Activated T-cell treated with anti-CD3 and anti-CD28 coated beads, Interleukin-2, amount 50 U/mL, for 4 hours (primary cell): ENCODE measurements at places on chromosomes 6 and 20. TPM values are rescaled to one million over a fixed set of nuclear protein-coding genes. Genes with fewer than 3 reads are reported as not detected.

GRCh38 chr6:22827760-22828159, 258.4 kb downstream of the HDGFL1 start:
- DNase-seq, result no peak

DNA sequence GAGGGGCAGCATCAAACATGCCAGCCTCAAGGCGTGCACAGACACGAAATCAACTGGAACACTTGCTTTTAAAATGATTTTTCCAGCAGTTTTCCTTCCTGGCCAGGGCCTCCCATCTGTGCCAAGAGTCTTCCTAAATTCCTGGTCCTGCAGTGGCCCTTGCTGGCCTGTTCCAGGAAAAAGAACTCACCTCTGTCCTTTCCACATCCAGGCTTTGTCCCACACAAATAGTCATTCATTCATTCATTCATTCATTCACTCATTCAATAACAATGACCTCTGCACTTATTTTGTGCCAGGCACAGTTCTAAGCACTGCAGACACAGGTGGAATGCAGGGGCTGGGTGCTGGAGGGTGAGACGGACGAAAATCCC, 89.0 kb upstream of the CCDC167 start:
- no peak for DNase-seq

DNA sequence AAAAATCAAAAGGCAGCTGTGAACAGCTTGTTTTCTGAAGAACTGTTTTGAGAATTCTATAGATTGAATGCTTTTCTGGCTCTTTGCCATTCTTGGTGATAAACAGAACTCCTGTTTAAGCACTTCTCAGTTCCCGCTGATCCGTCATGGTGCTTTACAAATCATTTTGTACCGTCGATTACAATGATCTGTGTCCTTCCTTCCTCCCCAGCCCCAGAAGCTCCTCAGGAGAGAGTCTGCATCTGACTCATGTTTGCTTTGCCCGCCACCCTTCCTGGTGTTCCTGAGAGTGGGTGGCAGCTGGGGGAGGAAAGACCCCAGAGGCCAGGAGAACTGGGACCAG, 538.6 kb upstream of the MARCKS start:
- DNase-seq, result no peak

DNA sequence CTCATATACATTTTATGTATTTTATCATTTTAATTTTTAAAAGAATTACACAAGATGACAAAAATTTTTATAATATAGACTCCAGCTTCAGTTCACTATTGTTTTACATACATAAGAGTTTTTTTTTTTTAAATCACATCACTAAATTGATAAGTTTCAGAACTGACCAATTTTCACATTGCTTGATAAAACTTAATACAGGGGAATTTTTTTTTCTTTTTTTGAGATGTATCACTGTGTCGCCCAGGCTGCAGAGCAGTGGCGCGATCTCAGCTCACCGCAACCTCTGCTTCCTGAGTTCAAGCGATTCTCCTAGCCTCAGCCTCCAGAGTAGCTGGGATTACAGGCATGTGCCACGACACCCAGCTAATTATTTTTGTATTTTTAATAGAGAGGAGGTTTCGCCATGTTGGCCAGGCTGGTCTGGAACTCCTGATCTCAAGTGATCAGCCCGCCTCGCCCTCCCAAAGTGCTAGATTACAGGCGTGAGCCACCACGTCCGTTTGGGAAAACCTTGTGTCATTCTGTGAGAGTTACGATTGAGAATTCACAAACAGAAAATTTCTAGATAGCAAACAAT, 36.6 kb upstream of the BTN3A2 start:
- DNase-seq, result no peak

DNA sequence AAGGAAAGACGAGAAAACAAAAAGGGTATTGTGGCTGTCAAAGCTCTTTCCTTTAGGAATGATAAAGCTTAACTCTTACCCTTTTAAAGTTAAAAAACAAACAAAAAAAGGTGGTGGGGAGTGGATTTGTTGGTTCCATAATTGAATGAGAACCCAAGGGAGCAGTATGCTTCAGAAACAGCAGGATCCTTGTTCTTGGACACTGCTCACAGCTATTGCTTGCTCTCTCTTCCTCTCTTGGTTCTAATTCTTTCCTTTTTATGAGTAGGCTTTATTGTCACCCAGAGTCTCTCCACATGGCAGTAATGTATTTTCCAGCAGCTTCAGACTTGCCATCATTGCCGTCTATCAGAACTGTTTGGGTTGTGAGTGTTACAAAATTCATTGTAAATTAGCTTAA, 18.7 kb upstream of the ATRN start:
- no peak for DNase-seq

The DDX43 gene
- 0.27 TPM for total RNA-seq

The C6orf15 gene
- not detected for total RNA-seq

DNA sequence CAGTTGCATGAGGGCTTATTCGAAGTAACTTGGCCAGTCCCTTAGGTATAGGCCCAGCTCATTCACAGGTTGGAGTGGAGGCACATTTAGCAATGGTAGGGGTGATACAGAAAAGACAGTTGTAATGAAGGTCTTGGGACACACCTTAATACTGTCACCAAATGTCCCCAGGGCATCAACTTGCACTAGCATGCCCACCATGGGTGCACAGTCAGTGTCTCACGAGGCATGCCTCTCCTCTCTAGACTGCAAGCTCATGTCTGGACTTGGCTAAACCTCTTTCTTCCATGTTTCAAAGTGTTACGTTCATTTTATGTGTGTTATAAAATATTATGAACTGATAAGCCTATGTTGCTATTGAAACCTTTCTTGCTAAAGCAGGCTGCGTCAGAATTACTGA, 124.0 kb upstream of the ECI2 start:
- DNase-seq, result no peak

DNA sequence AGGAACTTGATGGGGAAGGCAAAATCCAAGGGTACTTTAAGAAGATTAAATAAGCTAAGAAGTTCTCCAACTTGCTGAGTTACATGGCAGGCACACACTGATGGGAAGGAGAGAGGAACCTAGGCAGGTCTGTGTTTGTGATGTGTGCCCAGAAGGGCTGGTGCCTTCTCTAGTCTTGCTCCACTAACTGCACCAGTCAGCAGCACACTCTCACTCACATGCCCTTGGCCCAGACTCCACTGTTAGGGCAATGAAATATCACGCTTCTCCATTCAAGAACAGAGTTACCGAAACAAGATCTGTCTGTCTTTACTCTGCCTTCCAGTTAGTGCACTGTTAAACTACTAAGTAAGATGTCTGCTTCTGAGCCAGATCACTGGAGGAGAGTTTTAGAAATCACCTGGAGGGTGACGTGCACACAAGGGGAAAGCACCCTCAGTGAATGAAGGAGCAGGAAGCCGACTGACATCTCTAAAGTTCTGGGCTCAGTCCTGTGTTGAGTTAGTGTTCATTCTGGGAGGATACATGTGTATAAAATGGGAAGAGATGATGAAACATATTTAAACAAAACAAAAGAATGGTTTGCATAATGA, 251.1 kb downstream of the FOXC1 start:
- no peak for DNase-seq

DNA sequence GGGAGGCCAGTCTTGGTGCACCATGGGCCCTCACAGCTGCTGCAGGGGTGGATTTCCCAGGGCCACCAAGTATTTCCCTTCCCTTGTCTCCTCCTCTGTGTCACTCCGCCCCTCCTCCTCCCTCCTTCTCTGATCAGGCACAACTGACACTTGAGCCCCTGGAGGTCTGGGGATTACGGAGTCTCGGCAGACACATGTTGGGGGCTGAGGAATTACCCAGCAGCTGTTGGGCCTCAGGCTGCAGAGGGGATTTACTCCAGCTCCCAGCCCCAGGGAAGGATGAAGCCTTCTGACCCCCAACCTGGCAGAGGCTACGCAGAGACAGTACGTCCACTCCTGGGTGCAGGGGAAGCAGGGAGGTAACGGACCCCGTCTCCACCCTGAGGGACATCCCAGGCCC, 420.5 kb upstream of the SULF2 start:
- DNase-seq, result no peak

GRCh38 chr6:130900913-130901312, 73.7 kb downstream of the SMLR1 start:
- DNase-seq, result no peak

The RBM12 gene
- 136 TPM for total RNA-seq

- no peak for DNase-seq
Observed at GRCh38 chr6:160519603-160520042, 144.5 kb downstream of the LPA start.

The HUS1B gene
- 1.8 TPM for total RNA-seq

DNA sequence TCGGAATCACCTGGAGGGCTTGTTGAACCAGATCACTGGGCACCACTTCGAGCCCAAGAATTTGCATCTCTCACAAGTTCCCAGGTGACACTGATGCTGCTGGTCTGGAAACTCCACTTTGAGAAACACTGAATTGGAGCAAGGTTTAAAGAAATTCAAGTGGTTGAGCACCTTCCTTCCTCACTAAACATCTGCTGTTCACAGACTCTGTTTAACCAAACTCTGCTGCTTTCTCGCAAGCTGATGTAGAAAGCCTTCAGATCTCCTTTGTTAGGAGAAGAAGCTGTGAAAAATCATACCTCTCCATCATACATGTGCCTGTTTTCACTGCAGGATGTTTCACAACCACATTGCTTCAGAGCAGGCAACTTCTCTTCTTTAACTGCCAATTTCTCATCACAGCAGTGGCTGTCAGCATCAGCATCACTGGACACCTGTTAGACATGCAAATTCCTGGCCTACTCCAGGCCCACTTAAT, 87.5 kb upstream of the TOP1 start:
- DNase-seq, result no peak

- DNase-seq, result no peak
Observed at GRCh38 chr6:163701762-163702161, 287.2 kb downstream of the QKI start.

The BPI gene
- total RNA-seq, result not detected

- DNase-seq, result no peak
Observed at GRCh38 chr6:17907406-17908229, 79.8 kb downstream of the KIF13A start.

- DNase-seq, result no peak
Observed at GRCh38 chr6:99014061-99014460, 66.3 kb upstream of the FBXL4 start.

The GPR6 gene
- total RNA-seq, result not detected

GRCh38 chr20:19370076-19371075, 157.9 kb downstream of the SLC24A3 start:
- no peak for DNase-seq

GRCh38 chr6:161216616-161217205, 57.1 kb downstream of the AGPAT4 start:
- DNase-seq, result no peak

DNA sequence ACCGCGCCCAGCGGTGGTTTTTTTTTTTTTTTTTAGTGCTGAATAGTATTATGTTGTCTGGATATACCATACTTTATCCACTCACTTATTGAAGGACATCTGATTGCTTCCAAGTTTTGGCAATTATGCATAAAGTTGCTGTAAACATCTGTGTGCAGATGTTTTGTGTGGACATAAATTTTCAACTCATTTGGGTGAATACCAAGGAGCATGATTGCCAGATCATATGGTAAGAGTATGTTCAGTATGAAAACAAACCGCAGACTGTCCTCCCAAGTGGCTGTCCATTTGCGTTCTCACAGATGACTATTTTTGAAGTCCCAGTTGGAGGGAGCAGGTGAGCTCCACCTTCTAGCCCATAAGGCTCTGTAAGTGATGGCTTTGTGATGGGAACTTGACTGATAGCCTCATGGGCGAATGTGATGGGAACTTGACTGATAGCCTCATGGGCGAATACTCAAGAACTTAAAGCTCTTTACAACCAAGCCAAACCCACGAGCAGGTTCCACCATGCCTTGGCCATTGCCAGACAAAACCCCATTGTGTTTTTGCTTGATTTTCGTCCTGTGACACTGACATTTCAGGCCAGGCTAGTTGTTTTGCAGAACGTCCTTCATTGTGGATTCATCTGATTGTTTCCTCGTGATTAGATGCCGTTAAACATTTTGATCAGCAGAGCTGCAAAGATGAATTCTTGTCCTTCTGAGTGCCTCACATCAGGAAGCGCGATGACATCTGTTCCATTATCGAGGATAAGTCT, 51.0 kb downstream of the ZBTB2 start:
- DNase-seq, result no peak

DNA sequence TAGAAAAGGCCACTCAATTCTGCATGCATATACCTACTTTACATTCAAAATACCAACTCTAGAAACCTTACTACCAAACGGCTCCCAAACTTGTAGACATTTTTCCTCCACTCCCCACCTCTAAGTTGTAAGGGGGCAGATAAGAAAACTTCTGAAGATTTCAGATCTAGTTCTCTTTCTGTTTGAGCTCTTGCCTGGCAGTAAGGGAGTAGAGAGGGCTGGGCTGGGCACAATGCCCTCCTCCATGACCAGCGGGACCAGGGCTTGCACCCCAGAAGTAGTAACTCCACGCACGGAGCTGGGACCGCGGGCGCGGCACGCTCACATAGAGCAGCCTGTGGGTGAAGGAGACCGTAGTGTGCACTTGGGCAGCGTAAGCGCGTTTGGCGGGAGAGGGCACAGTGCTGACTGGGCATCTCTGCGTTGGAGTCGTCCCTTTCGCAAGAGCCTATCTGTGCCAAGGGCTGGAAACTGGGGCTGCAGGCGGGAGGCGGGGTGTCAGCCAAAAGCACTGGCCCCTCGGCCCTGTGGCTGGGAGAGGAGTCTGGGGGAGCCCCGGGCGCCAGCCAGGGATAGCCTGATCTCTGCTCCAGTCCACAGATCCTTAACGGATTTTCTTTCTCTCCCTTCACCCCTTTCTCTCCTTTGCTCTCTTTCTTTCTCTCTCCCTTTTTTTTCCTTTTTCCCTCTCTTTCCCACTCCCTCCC, 32.4 kb downstream of the PHACTR1 start:
- no peak for DNase-seq

- no peak for DNase-seq
Observed at GRCh38 chr6:73639040-73639439, 14.8 kb downstream of the SLC17A5 start.

DNA sequence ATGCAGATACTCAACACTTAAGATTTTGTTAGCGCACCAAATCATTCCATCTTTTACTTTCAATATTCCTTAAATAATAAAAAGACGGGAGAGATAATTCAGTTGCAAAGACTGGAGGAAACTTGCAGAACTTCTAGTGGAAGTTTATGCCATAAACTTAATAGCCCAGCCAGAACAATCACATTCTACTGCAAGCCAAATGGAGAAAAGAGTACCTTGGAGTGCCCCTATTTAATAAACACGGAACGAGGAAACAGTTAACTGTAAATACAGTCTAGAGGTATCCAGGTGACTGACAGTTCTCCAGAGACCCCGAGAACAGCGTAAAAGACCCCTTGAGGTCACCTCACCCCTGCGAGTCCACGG, 635 bp downstream of the SLC35B3 start:
- DNase-seq, result no peak

DNA sequence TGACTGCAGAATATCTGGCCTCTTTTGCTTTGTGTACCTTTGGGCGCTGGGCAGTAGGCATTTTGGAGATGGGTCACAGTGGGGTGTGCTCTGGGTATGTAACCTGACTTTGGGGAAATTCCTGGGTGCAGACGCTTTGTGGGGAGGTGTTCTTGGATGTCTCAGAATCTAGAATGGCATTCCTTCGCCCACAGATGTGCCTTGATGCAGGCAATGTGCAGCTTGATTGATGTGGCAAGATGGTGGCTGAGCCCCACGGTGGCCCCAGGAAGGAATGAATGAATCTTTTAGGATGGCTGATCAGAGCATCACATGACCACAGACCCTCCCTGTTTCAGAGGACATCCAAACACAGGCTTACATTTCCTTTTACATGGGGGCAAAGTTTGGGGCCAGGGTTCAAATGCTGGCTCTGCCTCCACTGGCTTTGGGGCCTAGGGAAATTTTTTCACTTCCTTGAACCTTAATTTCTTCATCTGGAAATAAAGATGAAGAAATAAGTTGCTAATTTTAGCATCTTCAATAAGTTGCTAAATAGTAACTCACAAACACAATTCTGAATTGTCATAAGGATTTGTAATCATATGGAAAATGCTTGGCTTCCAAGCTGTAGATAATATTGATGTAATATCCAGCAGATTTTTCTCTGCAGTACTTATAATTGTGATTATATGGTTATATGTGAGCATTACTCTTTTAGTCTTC, 5.6 kb downstream of the PPP1R16B start:
- no peak for DNase-seq
